ENCODE measurements at places on chromosomes 4 and X. TPM values are rescaled to one million over a fixed set of nuclear protein-coding genes. Genes with fewer than 3 reads are reported as not detected.

DNA sequence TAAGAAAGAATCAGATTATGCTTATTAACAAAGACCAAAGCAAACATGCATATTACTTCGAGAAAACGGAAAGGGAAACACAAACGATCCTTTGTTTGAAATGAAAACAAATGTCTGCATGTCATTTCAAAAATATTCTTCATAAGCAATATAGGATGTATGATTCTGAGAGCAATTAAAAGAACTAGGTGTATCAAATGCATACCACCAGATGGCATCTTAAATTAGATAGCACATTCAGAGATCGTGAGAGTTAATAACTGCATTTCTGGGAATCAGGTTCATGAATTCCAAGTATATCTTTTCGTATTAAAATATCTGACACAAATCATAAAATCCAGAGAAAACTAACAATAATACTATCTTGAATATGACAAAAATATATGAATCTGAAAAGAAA lies 159.5 kb downstream of the PPP3CA start:
- DNase-seq = no peak

PNCK gene
- polyA plus RNA-seq = 1.4 TPM

GRCh38 chr4:71550220-71551165 lies 211.7 kb downstream of the SLC4A4 start:
- peak; percentile 8 for DNase-seq

DNA sequence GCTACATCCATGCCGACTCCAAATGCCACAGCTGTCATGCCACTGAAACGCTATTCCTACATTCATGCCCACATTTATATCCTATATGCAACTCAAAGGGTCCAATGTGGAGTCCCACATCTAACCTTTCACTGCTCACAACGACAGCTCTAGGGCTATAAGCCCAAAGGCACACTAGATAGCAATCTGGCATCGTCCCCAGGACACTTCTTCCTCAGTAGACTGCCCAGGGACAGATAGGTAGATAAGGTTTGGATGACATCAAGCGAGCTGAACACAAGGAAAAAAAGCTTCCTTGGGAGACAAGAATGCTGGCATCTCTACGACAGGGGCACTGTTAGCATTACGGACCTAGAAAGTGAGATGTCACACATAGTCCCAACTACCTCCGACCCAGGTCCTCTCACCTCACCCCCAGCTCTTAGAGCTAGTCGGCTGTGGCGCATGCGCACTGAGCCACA lies 685 bp downstream of the RAB9B start:
- DNase-seq = no peak

GRCh38 chrX:136219893-136220292 lies 31.3 kb downstream of the MAP7D3 start:
- DNase-seq = no peak

- DNase-seq = no peak
Observed at GRCh38 chr4:22554670-22555069, 38.8 kb upstream of the ADGRA3 start.

PDCL2 gene
- not detected for polyA plus RNA-seq

DNA sequence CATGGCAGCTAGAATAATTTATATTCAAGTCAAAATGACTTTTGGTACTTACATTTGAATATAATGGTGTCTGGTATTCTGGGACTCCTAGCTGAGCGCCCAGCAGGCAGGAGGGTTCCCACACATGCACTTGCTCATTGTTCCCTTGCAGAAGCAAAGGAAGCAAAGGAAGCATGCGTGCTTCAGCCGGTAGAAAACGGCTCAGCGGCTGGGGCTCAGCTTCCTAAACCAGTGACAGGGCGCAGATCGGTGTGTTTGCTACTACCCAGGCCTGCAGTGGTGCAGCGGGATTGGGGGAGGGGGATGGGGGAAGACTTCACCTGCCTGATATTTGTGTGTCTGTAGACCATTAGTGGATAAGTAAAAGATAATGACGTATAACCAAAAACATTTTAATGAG lies 978.3 kb upstream of the TENM3 start:
- no peak for DNase-seq

GRCh38 chr4:123469245-123469644 lies 72.7 kb downstream of the SPRY1 start:
- no peak for DNase-seq
